ENCODE measurements at places on chromosomes 1 and 21. TPM values are rescaled to one million over a fixed set of nuclear protein-coding genes. Genes with fewer than 3 reads are reported as not detected.
A peak's percentile ranks its signal among the peaks of the same experiment; 100 is the strongest.

- DNase-seq, result no peak
Observed at GRCh38 chr1:221303623-221304022, 424.4 kb downstream of the HLX start.

DNA sequence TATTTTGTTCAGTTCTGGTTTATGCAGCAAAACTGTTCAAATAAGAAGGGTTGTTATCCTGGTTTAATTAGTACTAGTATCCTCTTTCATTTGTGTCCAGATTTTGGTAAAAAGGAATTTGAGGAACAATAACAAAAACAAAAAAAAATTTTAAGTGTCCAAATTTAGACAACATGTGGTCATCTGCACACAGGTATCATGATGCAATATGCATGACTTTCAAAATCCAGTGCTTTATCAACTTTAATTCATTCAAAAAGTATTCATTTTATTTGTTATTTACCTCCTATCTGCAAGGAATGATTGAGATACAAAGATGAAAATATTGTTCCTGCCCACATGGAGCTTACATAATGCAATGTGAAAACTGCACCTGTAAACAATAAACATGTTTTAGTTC is 16.7 kb upstream of the MAGI3 start:
- DNase-seq, result no peak

The SPATA46 gene
- total RNA-seq, result not detected

DNA sequence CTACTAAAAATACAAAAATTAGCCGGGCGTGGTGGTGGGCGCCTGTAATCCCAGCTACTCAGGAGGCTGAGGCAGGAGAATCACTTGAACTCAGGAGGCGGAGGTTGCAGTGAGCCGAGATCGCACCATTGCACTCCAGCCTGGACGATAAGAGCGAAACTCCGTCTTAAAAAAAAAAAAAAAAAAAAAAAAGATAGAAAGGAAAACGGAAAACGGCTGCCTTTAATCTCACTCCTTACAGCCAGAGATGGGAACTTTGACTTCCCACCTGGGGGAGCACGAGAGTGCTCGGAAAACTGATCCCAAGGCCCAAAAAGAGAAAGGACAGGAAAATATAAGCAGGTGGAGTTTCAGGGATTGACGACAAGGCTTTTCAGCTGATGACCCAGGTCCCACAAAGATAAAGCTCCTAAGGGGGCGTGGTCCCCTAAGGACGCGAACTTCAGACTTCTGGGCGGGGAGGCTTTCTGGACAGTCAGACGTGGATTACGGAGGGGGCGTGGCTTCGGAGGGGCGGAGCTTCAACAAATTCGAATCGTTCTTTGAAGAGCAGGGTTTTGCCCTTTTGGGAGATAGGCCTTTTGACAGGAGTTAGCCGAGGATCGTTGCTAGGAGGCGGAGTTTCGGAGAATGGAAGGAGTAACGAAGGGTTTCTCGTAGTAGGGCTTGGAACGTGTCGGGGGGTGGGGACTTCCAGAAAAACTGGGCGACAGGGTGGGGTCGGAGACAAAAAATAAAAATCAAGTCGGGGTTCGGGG is 958 bp upstream of the CKS1B start:
- DNase-seq, result peak; percentile 99

DNA sequence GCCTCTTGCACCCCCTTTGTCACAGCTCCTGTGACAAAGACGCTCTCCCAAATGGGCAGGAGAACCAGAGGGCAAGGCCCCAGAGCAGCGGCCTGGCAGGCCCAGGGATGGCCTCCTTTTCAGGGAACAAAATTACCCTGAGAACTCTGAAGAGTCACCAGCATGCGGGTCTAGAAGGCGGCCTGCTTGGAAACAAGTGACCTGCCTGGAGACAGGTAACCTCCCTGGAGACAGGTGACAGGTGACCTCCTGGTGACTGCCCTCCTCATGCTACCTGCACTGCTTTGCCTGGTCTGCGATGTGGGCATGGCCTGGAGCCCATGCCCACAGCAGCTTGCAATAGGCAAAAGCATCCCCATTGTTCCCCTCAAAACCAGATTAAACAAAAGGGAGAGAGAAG is 86.5 kb upstream of the ZC3H12A start:
- no peak for DNase-seq

The GPR3 gene
- not detected for total RNA-seq

DNA sequence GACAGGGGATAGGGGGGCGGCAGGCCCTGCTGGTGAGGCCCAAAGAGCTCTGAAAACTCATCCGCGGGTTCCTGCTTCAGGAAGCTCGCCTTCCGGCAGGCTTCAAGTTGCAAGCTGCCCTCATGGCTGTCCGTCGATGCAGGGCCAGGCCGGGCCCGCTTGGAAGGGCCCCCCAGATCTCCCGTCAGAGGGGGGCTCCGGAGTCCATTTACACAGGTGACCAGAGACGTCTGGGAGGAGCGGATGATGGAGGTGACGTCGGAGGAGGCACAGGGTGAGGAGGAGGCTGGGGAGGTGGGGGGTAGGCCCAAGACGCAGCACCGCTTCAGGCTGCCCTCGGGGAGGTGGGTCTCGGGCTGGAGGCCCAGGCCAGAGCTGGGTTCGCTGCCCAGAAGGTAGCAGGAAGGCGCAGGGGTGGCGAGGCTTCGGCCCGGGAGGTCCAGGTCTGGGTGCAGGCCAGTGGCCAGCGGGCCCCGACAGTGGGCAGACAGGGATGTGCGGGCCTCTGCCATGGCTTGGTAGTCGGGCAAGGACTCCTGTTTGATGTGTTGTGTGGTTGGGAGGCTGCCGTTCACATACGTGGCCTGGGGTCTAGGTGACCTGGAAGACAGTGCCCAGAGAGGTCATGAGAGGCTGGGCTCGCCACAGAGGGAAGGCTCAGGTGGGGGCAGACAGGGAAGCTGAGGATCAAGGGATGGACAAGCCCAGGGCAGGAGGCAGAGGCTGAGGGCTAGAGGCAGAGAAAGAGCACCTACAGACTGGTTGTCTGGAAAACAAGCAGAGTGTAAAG is 135.4 kb downstream of the DMRTB1 start:
- DNase-seq, result no peak

DNA sequence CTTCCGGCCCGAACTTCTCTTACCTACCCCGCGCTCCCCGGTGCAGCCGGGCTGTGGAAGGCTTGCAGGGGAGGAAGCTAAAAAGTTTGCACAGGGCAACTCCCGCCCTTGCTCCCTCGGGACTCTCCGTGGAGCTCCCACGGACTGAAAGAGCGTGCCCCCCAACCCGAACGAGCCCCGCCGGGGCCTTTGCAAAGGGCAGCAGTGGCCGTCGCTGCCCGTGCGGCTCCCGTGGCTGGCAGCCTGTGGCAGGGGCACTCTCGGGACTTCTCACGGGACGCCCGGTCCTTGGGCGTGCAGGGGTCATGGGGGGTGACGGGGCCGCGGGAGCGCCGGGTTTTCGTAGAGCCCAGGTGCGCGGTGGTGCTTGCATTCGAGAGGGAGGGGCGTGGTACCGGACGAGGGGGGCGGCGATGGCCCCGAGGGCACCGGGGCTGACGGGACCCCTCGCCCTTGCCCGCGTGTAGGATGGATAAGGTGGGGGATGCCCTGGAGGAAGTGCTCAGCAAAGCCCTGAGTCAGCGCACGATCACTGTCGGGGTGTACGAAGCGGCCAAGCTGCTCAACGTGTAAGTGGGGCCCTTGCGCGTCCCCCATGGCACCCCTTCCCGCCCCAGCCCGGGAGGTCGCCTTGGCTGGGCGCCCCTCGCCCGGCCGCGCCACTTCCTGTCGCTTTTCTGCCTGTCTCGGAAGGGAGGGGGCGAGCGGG is 711 bp downstream of the GADD45A start:
- DNase-seq, result peak; percentile 63

DNA sequence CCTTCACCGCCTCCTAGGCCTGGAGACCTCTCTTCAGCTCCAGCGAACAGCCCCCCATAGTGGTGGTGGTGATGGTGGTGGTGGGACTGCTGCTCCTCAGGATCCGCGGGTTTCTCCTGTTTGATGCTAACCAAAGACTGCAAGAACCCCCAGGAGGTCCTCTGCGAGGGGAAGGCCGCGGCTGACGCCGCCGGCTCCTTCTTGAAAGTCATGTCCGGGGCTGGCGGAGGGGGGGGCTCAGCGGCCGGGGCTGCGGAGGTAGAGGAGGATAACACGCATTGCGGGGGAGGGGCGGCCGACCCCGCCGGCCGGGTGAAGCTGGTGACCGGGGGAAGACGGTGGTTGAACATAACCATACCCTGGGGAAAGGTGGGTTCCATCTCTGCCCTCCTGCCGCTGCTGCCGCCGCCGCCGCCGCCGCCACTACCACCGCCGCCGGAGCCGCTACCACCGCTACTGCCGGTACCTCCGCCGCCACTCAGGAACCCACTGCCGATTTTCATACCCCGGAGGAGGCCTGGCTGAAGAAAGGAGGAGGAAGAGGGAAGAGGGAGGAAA is 554 bp downstream of the ZNF281 start:
- DNase-seq, result peak; percentile 37

The LCK gene
- total RNA-seq, result not detected

DNA sequence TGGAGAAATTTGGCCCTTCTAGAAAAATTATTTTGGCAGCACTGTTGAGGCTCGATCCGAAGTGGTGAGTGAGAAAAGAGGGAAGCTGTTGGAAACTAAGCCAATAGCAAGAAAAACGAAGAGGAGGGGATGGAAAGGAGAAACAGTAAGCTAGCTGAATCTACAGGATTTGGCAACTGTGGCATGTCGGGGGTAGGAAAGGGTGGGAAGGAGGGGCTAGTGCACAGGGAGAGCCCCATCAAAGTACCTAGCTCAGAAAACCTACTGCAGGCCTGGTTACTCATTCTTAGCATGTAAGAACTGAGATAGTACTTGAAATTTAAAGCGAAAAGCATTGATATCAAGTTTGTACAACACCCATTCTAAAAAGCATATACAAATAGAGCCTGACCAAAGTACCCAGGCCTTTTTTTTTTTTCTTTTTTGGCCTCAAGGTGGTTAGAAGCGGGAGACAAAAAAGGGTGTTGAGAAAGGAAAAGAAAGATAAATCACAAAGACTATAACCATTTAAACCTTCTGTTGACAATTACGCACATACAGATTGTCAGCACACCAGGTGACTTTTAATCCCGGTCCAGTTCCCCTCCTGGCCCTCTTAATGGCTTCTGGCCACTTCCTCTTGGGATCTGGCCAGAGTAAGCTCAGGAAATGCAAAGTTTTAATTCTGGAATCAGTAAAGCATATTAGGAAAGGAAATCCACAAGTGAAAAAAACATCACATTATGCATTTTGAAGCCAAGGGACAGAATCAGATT is 50.4 kb downstream of the SLC16A1 start:
- peak; percentile 31 for DNase-seq

The IFI44 gene
- 17.6 TPM for total RNA-seq

The VWA1 gene
- 55.5 TPM for total RNA-seq

- DNase-seq, result no peak
Observed at GRCh38 chr1:53578358-53578757, 119.2 kb downstream of the DMRTB1 start.

The TRIM58 gene
- total RNA-seq, result 0.99 TPM

All from body of pancreas (tissue), 4 donors.